ENCODE measurements at places on chromosomes 4 and X.

DNA sequence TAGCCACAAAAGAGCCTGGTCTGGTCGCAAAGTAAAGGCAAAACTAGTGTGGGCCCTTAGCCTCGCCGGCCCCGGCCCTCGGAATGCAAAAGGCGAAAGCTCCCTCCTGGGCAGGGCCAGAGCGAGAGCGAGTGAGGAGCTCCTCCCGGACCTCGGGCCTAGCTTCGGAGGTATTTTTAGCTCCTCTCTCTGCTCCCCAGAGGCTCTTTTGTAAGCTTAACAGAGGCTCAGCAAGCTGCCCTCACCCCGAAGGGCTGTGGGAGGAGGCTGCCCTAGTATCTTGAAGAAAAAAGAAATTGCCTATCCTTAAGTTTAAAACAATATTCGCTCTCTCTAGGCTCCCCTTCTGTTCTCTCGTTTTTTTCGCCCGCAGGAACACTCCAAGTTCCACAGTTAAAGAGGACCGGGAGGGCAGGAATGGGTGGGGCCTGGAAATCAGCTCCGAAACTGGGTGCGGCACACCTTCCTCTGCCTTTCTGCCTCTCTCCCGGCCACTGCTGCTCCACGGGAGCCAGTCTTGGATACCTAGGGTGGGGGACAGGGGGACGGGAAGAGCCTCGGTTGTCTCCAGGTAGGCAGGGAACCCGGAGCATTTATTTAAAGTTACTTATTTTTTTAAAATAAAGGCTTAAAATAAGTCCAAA lies 12.1 kb downstream of the HAND2 start:
- no peak for DNase-seq

DNA sequence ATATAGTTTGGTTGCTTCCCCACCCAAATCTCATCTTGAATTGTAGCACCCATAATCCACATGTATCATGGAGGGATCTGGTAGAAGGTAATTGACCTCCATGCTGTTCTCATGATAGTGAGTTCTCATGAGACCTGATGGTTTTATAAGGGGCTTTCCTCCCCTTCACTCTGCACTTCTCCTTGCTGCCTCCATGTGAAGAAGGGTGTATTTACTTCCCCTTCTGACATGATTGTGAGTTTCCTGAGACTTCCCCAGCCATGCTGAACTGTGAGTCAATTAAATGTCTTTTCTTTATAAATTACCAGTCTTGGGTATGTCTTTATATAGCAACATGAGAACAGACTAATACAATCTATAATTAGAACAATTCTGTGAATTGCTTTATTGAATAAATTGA lies 11.9 kb upstream of the DCAF4L1 start:
- no peak for DNase-seq

GRCh38 chr4:68592673-68593072 lies 16.6 kb upstream of the UGT2B17 start:
- DNase-seq: no peak

DNA sequence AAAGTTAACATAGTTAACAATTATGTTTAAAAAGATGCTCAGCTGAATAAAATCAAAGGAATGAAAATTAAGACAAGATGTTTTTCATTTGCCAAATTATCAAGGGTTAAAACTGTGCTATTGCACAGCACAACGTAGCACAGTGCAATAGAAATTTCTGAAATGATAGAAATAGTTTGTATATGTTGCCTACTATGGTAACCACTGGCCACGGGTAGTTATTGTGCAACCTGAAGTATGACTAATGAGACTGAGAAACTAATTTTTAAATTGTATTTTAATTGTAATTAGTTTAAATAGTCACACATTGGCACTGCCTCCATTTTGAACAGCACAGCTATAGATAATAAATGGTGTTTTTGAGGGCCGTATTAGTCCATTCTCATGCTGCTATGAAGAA lies 343.1 kb upstream of the FAM241A start:
- DNase-seq: no peak

DNA sequence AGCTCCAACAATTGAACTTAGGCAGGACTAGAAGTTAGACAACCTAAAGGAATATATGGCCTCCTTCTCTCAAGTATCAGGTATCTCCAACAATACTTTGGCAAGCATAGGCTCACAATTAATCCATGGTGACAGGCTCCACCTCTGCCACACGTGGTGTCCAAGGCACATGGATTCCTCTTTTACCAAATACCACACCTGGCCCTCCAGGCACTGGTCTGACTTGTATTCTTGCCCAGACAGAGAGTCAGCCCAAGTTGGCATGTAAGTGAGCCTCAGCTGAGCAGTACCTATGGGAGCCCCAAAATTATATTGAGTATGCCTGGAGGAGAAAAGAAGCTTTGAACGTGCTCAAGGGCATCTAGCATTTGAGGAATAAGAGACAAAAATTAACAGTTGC lies 19.6 kb downstream of the SRPX2 start:
- no peak for DNase-seq

DNA sequence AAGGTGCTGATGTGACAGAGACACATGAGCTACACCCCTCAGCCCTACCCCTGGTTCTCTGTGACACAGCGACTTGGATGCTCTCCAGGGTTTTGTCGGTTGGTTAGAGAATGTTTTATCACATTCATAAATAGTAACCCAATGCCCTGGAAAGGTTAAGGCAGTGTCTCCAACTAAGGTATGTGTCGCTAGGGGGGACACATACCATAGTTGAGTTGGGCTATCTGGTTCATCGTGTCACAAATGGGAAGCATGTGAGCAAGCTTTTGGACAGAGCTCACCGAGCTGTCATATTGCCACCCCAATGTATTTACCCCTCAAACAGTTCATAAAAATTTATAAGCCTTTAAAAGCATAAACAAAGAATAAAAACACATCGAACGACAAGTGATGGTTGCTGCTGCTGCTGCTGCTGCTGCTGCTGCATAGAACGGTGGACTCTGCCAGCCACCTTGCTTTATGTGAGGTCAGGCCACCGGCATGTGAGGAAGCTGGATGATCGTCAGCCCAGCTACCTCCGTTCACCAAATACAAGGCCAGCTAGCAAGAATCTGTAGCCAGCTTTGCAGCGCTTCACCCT lies 55.9 kb downstream of the STOX2 start:
- no peak for DNase-seq

GRCh38 chrX:38571058-38571457 lies 9.7 kb downstream of the TSPAN7 start:
- DNase-seq: no peak

DNA sequence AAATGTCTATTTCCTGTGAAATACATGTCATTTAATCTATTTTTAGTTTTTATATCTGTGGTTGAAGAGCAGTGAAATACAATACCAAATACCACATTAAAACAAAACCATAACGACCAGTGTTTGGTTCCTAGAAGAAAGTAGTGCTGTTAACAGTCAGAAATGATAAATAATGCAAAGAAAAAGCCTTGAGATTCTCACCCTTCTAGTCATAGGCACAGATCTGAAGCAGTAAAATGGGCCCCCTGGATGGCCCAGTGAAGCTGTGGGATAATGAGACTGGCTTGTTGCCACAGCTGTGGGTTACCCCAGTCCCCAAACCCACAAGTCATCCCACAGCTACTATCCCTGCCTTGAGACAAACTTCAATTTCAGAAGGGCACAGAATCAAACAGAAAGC lies 137.3 kb upstream of the RPL34 start:
- no peak for DNase-seq

- no peak for DNase-seq
Measured at GRCh38 chrX:38669428-38669827, 108.1 kb downstream of the TSPAN7 start.

- no peak for DNase-seq
Measured at GRCh38 chr4:15343000-15343399, 84.8 kb upstream of the C1QTNF7 start.

DNA sequence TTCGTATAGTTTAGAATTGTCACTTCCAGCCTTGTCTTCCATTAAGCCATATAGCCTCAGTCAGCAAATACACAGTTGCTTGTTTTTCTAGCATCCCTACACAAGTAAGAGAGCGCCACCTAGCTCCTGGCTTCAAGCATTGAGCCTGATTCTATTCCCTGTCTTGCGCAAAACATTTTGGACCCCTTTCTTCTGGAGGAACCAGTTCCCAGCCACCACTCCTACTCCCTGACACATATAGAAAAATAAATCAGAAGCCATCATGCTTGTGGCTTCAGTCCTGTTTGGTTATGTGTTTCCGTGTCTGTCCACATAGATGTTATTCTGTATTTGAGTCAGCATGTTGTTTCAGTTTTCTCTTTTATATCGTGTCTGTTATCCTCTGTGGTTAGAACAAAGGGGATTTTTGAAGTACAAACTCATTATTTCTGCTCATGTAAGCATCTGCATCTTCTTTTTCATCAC lies 59.9 kb downstream of the GK start:
- no peak for DNase-seq

- no peak for DNase-seq
Measured at GRCh38 chrX:13658602-13659001, 5.7 kb downstream of the TCEANC start.

DNA sequence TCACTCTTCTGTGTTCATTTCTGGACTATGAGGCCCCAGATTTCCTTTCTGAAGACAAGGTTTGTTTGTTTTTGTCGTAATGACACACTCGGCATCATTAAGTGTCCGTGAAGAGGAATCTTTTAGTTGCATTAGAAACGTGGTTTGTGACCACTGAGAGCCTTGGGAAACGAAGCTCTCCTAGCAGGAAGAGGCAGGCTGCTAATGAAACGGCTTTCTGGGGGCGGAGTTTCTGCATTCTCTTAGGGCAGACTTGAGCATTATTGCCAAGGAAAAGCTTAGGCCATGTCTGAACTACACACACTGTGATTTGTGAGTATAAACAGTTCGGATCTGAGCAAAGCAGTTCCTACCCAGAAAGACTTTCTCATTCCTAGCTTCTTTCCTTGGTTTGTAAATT lies 64.0 kb downstream of the SOX3 start:
- no peak for DNase-seq

DNA sequence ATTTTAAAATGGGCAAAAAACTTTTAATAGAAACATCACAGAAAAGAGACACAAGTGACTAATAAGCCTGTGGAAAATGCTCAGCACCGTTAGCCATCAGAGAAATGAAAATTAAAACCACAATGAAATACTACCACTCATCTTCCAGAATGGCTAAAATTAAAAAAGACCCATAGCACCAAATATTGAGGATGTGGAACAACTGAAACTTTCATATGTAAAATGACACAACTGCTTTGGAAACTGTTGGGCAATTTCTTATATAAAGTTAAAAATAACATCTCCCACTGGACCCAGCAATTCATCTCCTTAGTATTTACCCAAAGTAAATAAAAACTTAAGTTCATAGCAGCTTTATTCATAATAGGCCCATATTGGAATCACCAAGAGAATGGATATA lies 94.2 kb downstream of the TENM3 start:
- DNase-seq: no peak

DNA sequence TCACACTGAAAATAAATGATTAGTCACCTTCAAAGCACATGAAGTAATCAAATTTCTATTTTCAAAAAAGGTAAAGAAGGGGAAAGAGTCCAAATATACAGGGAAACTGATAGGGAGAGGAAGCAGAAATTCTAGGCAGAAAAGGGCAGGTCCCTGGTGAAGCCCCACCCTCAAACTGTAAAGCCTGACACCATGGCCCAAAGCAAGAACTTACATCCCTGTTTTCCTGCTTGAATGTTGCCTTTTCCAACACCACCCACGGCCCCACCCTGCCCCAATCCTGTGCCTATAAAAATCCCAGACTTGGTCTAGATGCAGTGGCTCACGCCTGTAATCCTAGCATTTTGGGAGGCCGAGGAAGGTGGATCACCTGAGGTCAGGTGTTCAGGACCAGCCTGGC lies 361.8 kb downstream of the PPP3CA start:
- DNase-seq: no peak

GRCh38 chrX:123964156-123964834 lies 2.8 kb downstream of the STAG2 start:
- no peak for DNase-seq

GRCh38 chr4:10090467-10091250 lies 25.9 kb downstream of the WDR1 start:
- no peak for DNase-seq

GRCh38 chrX:47311932-47312774 lies 58.2 kb upstream of the ZNF157 start:
- no peak for DNase-seq

- DNase-seq: no peak
Measured at GRCh38 chrX:111151764-111152163, 55.8 kb downstream of the PAK3 start.

GRCh38 chrX:46912603-46913491 lies 626 bp downstream of the JADE3 start:
- no peak for DNase-seq

DNA sequence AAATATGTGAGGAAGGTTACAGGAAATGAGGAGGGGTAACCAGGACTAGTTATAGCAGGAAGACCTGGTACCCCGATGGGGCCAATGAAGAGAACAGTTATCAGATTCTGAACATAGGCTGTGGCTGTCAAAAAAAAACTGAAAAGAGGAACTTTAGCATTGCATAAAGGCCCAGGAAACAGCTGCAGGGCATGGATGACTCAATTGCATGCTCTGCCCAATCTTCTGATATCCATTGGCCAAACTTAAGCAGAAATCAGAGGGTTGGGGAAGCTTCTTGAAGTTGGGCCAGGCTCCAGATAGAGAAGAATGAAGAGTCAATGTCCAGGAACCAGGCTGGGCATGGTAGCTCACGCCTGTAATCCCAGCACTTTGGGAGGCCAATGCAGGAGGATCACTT lies 1222.4 kb upstream of the PRKX start:
- DNase-seq: no peak

GRCh38 chr4:140126261-140126660 lies 27.7 kb downstream of the MAML3 start:
- DNase-seq: no peak

DNA sequence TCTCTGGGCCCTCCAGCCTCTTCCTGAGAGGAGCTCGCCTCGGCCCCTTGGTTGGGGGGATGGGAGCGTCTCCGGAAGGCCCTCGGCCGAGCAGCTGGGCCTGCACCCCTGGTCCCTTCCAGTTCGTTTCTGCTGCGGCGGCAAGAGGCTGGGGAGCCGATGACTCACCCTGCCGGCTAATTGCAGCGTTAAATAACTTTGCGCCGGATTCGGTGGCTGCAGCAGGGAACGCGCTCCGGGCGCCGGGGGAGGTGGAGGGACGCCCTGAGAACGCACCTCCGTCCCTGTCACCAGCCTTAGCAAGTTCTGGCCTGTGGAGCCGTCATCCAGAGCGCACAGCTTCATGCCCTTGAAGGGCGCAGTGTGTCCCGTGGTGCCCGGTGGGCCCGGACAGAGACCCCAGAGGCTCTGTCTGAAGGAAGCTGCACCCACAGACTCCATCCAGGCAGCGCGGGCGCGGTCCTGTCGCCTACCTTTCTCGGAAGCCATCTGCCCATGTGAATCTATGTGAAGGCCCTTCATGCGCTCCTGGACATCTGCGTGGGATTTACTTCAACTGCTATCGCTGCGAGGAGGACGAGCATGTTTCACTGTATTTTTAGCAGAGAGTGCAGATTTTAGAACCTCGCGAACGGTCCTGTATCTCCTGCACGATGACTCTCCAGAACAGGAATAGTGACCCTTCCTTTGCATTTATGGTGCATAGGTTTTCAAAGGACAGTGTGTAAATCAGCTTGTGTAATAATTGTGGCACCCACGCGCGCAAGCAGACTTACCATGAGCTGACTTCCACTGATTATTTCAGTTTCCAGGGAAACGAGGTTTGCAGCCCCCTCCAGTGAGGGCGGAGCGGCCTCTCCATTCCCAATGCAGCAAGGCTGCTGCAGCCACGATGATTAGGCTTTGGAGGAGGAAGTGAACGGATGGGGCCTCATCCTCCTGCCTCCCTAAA lies 1.7 kb upstream of the TMEM271 start:
- DNase-seq: no peak

Data from stimulated activated CD4-positive, alpha-beta T cell treated with anti-CD3 and anti-CD28 coated beads, Interleukin-1b, Interleukin-23, amount 100 ng/mL, for 24 hours (primary cell).